ENCODE measurements at places on chromosomes 7 and 10.

DNA sequence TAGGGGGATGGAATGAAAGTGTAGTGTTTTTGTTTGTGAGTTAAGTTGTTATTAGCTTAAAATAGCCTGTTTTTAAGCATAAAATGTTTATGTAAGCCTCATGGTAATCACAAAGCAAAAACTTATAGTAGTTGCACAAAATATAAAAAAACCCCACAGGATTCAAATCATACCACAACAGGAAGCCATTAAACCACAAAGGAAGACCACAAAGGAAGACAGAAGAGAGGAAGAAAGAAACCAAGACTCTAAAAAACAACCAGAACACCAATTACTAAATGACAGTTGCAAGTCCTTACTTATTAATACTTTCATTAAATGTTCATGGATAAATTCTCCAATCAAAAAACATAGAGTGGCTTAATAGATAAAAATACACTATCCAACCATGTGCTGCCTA lies 63.6 kb downstream of the ANKRD7 start:
- DNase-seq = no peak

- no peak for DNase-seq
Observed at GRCh38 chr10:112565434-112566053, 118.5 kb downstream of the VTI1A start.

DNA sequence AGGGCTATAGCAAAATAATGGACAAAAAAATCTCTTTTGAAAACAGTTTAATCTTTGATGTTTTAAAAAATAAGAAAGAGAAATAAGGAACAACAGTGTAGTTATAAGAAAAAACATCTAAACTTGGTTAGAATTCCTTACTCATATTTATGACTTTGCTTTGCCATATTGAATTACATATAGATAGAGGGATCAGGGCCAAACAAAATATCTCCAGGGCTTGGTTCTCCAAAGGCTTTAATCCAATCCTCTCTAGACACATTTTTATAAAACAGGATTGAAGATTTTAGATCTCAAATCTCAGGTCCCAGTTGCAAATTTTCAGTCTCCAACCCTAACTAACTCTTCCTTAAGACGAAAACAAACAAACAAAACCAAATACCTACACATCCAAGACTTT lies 72.6 kb upstream of the RHOBTB1 start:
- DNase-seq = no peak

DNA sequence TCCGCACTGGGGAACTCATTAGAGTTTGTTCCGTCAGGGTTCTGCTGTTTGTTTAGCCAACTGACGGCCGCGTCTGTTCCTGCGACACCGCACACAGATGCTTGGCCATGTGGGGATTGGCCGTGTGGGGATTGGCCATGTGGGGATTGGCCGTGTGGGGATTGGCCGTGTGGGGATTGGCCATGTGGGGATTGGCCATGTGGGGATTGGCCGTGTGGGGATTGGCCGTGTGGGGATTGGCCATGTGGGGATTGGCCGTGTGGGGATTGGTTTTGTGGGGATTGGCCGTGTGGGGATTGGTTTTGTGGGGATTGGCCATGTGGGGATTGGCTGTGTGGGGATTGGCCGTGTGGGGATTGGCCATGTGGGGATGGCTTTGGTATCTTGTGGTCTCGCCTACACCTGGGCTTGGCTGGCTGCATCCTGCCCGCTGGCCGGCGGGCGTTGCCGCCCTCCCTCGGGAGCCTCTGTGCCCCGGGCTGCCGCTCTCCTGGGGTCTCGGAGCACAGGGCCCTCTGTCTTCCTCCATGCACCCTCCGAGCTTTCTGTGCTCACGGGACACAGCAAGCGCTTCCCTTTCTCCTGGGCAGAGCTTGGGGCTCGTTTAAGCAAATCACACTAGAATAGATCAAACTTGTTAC lies 62.5 kb downstream of the NKX6-2 start:
- DNase-seq = no peak

DNA sequence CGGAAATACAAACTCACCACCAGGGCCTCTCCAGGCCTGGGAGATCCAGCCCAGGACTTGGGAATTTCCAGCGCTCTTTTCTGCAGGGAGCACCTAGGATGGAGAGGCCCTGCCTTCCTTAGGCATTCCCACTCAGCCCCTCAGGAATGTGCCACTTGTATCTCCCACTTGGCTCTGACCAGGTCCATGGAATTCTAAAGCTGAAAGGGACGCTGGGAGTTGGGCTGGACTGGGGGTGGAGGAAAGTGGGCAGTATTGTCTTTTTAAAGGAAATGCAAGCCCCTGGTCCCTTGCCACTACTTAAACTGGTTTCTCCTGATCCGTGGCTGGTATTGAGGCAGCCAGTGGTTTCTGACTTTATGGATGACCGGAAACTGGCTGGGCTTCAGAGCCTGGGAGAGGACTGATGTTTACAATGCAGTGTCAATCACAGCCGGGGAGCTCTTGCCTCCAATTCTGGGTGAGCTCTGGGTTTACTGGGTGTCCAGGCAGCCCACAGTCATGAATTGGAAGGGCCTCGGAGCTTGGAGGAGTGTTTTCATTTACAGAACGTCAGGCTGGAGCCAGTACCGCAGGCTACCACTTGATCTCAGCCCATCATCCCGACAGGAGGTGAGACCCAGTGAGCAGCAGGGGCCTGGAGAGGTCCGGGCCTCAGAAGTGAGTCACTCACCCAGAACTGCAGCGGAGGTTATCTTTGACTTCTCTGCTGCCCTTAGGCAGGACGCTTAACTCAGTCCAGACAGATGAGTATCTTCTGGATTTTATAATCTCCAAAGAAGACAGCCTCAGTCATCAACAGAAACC lies 27.3 kb downstream of the AGAP3 start:
- no peak for DNase-seq

- DNase-seq = no peak
Observed at GRCh38 chr10:5470062-5470751, 29.2 kb downstream of the CALML5 start.

GRCh38 chr10:44069573-44069972 lies 315.3 kb downstream of the CXCL12 start:
- DNase-seq = no peak

GRCh38 chr10:133010095-133010842 lies 67.9 kb upstream of the CFAP46 start:
- DNase-seq = no peak

GRCh38 chr10:5945561-5946418 lies 31.6 kb downstream of the IL15RA start:
- DNase-seq = no peak
